ENCODE measurements at places on chromosomes 1 and 21.

- H3K36me3 ChIP-seq, result no peaks in the 10 kb centered on the region
- peaks cover 32% of the 10 kb centered on the region for H3K4me1 ChIP-seq
- H3K4me3 ChIP-seq, result no peak overlapping the region
- no peak overlapping the region for H3K27ac ChIP-seq
Observed at GRCh38 chr1:151143057-151143435, 3.4 kb downstream of the SEMA6C start.

DNA sequence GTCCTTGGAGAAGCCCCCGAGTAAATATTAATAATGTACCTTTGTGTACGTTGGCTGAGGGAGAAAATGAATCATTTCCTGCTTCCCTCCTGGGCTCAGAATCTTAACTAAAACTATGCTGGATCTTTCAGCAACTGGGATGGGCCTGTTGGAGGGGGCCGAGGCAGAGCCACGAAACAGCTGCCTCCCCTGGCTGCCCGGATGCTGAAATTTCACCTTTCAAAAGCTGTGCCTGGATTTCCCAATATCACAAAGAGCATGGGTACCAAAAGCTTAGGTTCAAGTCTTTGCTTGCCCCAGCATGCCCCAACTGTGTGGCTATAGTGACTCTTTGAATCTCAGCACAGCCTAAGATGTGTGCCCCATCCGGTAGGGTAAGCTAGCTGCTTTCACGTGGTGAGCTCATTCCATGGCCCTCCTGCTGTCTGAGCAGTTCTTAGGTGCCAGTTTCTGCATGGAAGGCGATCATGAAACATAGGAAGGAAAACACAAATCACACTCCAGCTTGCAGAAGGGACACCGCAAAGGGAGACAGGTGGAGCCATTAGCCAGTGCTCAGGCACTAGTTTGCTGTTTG, 473.5 kb downstream of the PTPRU start:
- DNase-seq, result no peak
- peaks cover 13% of the 10 kb centered on the region for H3K4me1 ChIP-seq
- H3K36me3 ChIP-seq, result no peaks in the 10 kb centered on the region

DNA sequence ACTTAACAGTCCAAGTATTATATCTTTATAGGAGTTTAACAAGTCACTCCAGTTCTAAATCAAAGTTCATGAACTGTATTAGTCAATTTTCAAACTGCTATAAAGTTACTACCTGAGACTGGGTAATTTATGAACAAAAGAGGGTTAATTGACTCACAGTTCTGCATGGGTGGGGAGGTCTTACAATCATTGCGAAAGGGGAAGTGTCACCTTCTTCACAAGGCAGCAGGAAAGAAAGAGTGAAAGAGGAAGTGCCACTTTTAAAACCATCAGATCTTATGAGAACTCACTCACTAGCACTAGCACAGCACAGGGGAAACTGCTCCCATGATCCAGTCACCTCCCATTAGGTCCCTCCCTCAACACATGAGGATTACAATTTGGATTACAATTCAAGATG, 70.0 kb downstream of the CLCA4 start:
- peak overlapping the region; percentile 37 for H3K27ac ChIP-seq
- H3K36me3 ChIP-seq, result peaks cover 38% of the 10 kb centered on the region
- H3K27me3 ChIP-seq, result peaks cover 6% of the 10 kb centered on the region
- H3K4me1 ChIP-seq, result peaks cover 20% of the 10 kb centered on the region

DNA sequence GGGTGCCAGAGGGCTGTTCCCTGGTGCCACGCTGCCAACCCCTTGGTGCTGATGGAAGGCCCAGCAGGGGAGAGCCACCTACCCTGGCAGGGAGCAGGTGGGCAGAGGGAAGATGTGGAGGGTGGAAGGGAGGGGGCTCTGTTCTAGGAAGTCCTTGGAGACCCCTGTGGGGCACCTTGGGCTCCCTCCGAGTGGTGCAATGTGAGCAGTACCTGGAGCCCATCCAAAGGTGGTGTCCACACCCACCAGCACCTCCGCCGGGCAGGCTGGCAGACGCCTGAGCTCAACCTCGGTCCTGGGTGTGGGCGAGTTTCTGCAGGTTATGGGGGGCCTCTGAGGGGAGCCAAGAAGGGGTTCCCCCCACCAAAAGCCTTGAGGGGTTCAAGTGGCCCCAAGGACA, 11.3 kb upstream of the DNMT3L start:
- no peaks in the 10 kb centered on the region for H3K27me3 ChIP-seq
- no peaks in the 10 kb centered on the region for H3K36me3 ChIP-seq
- H3K4me3 ChIP-seq, result no peak overlapping the region
- H3K27ac ChIP-seq, result no peak overlapping the region
- no peaks in the 10 kb centered on the region for H3K4me1 ChIP-seq

- H3K27me3 ChIP-seq, result no peaks in the 10 kb centered on the region
- no peak overlapping the region for H3K4me3 ChIP-seq
- H3K27ac ChIP-seq, result no peak overlapping the region
Observed at GRCh38 chr1:198320759-198321158, 164.0 kb downstream of the NEK7 start.

Data from naive B cell (primary cell).